ENCODE measurements at places on chromosomes 11 and 22.

- no peak for DNase-seq
Observed at GRCh38 chr22:46362203-46362933, 26.9 kb downstream of the TRMU start.

GRCh38 chr11:66432597-66432996 is 6.1 kb downstream of the MRPL11 start:
- no peak for DNase-seq

DNA sequence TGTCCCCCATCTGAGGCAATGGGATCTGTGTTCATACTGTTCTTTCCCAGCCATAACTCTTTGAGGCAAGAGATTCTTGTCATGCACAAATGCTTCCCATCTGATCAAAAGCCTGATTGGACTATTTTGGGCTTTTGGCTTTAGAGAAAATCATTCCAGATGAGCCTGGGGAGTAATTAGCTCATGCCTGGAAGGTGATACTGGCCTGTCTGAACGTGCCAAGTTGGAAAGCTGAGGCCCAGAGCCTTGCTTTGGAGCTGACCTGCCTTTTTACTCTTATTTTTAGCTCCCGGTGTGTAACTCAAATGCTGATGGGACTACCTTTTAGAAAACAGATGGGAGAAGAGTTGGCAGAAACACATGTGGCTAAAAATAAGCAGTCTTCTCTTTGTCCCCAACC is 105.0 kb downstream of the DBX1 start:
- no peak for DNase-seq

- peak; percentile 80 for DNase-seq
Observed at GRCh38 chr11:13486926-13487660, 8.7 kb downstream of the PTH start.

DNA sequence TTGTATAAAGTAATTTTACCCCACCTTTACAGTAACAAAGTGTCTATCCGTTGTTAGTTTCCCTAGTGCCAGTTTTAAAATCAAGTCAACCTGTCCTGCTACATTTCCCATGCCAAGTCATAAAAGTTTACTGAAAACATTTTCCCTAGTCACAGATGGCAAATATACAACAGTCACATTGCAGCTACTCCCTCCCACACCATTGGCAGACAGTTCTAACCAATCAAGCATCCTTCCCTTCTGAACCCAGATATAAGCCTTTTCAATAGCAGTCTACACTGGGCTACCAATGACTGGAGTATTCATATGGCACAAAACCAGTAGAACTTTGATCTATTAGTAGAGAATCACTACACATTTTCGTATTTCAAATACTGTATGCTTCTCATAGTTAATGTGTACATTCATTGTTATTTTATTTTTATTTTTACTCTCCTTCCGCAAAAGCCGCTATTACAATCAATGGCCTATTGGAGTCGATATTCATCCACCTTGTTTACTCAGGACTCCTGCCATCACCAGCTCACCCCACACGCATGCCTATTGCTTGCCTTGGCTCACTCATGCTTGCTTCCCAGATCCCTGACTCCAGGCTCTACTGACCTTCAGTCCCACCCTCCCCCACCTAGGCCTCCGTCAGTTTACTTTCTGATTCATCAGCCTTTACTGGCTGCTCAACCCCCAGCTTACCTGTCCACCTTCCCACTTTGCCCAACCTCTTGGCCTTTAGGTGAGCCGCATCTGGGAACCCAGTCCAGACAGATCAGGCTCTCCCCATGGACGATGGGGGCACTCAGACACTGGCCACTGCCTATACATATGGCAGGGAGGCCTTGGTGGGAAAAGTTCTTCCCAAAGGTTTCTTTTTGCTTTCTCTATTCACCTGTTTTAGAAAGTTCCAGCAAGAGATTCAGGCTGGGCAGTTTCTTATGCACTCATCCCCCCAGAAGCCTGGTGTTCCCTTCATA is 408.4 kb downstream of the SOX6 start:
- no peak for DNase-seq

DNA sequence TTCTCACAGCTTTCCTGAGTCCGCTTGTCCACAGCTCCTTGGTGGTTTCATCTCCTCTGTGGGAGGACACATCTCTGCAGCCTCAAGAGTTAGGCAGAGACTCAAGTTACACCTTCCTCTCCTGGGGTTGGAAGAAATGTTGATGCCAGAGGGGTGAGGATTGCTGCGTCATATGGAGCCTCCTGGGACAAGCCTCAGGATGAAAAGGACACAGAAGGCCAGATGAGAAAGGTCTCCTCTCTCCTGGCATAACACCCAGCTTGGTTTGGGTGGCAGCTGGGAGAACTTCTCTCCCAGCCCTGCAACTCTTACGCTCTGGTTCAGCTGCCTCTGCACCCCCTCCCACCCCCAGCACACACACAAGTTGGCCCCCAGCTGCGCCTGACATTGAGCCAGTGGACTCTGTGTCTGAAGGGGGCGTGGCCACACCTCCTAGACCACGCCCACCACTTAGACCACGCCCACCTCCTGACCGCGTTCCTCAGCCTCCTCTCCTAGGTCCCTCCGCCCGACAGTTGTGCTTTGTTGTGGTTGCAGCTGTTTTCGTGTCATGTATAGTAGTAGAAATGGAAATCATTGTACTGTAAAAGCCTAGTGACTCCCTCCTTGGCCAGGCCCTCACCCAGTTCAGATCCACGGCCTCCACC is 11.7 kb downstream of the RASD2 start:
- DNase-seq: peak; percentile 83

GRCh38 chr11:65708451-65708850 is 3.6 kb upstream of the KAT5 start:
- no peak for DNase-seq

GRCh38 chr11:125020342-125020741 is 42.8 kb upstream of the SLC37A2 start:
- DNase-seq: no peak

DNA sequence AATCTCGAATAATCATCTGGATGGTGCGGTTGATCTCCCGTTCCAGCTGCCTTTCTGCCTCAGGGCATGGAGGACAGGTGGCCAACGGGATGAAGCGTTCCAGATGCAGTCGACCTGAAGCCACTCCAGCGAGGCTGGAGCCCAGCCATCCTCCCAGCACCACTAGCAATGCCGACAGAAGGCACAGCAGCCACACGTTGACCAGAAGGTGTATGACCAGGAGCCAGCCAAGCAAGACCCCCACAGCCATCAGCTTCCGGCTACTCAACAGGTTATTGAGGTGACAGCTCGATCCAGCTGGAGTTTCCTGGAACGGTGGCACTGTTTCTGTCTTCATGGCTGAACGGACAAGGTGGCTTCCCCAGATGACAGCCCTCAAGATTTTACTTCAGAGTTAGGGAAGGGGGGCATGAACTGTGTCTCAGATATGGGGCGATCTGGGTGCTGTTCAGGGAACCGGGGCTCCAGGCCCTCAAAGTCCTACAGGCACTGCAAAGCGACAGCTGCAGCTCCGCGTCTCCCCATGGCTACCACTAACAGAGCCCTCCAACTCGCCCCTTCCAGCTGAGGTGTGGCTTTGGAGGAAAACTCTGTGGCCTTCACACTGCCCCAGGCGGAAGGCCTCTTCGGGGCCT is 559 bp downstream of the SNX19 start:
- no peak for DNase-seq

DNA sequence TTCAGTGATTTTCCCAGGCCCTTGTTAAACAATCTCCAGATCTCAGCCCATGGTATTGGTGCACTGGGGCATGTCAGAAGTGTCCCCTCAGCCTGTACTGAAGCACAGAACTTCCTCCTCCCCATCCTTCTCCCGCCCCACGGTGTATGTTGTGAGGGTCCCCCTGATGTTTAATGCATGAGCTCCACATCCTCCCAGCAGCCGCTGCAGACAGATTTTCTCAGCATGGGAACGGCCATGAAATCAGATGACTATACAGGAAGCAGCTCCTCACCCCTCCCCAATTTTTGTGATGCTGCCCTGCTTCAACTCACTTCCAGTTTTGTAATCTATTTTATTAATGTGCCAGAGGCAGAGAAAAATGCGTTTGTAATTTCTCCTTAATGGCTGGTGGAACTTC is 406.0 kb downstream of the MIAT start:
- DNase-seq: no peak

DNA sequence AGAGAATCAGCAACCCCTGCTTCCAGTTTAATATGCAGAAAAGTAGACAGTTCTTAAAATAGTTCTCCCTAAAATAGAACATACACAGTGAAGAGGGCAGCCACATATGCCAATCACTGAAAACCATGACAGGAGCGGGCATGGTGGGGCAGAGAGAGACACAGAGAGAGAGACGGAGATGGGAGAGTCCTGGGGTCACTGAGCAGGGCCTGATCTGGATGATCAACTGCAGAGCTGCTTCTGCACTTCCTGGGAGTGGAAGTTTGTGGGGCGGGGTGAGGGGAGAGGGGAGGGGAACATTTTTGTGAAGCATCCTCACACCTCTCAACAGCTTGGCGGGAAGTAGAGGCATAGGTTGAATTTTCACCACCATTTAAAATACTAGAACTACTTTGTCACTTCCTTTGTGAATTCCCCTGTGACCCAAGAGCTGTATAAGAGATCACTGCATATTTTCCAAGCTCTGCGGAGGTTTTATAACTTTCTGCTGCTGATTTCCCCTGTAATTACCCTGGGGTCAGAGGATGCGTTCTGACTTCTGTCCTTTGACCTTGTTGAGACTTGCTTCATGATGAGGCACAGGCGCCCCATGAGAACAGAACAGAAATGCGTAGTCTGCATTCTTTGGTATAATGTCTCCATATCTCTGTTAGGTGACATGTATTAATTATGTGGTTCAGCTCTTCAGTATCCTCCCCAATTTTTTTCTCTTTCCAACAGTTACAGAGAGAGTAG is 419.4 kb downstream of the BRD1 start:
- DNase-seq: no peak

GRCh38 chr11:113193016-113193415 is 121.4 kb upstream of the TTC12 start:
- no peak for DNase-seq

- no peak for DNase-seq
Observed at GRCh38 chr11:105862736-105863367, 159.2 kb downstream of the MSANTD4 start.

DNA sequence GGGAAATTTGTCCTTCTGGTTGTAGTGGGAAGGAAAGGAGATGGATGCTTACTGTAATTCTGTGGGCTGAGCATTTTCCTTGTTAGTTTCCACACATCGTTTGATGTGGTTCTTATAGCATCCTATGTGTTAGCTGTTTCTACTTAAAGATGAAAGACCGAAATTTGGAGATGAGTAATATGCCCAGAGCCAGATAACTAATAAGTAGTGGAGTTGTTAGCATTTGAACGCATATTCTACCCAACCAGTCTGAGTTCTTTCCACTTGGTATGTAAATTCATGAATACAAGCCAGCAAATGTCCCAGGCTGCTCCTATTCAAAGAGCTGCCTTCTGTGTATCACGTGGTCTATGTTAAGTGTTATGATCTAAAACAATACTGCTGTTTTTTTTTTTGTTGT is 14.6 kb downstream of the SPECC1L start:
- DNase-seq: no peak

DNA sequence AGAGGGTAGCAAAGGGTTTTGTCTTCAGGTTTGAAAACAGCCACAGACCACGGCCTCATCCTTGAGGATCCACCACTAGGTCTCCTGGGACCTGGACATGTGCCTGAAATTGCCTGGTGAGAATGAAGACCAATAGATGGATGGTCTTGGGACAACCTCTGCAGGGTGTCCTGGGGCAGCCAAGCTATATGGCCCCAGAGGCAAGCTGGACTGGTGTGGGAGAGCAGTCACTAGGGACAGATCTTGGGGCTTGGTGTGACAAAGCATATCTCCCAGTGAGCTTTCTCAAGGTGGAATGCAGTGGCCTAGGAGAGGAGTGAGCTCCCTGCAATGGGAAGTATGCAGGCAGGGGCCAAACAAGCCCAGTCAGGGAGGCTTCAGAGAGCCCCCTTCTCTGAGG is 13.6 kb downstream of the P2RY6 start:
- DNase-seq: no peak

DNA sequence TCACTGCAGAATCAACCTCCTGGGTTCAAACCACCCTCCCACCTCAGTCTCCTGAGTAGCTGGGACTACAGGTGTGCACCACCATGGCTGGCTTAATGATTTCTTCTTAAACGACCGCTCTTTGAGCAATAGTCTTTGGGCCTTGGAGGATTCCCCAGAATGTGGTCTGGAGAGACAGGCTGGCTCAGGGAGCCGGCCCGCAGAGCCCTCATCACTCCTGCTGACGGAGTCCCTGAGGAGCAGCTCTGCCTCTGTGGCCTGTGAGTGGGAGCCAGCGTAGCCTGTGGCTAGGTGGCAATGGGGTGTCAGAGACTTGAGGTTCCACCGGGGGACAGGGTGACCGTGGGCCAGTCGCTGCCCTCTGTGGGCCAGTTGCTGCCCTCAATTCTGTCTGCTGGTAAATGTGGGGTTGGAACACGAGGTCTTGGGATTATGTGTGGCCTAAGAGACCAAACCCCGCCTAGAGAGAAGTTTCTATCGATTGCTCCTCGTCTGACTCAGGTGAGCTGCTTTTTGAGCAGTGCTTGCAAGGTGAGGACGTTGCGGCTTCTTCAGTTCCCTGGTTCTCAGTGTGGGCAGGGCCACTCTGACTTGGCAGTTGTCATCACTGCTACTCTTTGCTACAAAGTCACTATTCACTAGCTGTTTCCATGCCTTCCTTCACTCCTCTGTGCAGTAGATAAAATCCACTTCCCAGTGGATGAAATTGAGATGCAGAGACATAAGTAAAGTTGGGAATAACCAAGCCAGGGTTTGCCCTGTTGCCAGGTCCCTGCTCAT is 124.8 kb upstream of the NECTIN1 start:
- DNase-seq: no peak

DNA sequence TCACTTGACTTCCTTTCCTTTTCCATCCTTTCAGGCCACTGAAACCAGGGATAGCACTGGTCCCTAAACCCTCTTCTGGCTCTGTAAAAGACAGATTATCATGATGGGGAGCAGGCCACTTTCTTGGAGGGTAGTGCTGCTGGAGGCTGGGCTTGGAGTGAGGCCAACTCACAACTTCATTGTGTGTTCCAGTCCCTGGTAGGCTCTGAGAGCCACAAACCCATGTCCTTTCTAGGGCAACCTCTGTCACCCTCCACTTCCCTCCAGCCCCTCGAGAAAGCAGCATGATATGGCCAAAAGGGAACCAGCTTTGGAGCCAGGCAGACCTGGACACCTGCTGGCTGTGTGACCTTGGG is 2.3 kb downstream of the TKFC start:
- no peak for DNase-seq

DNA sequence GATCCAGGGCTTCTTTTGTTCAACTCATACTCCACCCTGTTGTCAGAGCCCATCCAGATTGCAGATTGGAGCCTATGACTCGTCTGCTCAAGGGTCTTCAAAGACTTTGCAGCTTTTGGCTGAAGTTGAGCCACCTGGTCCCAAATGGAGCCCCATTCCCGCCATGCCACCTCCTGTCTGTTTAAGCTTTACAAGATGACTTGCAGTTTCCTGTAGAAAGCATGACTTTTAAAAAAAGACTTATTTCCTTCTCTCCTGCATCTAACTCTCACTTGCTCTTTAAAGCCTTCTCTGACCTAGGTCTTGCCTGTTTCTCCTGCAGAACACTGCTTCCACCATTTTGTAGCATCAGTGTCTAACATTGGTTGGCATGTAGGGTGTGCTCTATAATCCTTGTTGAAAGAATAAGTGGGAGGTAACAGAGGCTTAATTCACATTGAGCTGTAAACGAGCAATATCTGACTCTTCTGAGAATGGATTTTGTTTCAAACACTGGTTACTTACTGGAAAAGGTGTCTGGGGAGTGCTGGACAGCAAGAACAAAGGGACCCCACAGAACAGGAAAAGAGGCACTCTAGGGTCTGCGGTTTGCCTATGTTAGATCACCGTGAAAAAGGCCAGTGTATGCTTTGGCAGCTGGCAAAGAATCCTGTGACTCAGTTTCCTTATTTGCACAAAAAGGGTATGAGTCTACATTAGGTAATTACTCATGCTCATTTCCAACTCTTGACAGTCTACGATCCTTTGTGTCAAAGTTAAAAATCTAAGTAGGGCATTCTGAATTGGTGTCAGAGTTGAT is 30.3 kb downstream of the NF2 start:
- no peak for DNase-seq

Measured in CD4-positive, alpha-beta T cell treated with Interleukin-6 for 4 hours (primary cell).